ENCODE measurements at places on chromosomes 7 and 10. TPM values are rescaled to one million over a fixed set of nuclear protein-coding genes. Genes with fewer than 3 reads are reported as not detected.

- no peak for DNase-seq
These were observed 14.9 kb upstream of the ARPC1B start for GRCh38 chr7:99359465-99360154.

The MYO3A gene
- not detected for total RNA-seq

The PDK4 gene
- not detected for total RNA-seq

The TAS2R3 gene
- 1.8 TPM for total RNA-seq

- DNase-seq, result no peak
These were observed 14.8 kb upstream of the ANKRD1 start for GRCh38 chr10:90935581-90936275.

GRCh38 chr7:5382281-5382892 lies 41.2 kb downstream of the TNRC18 start:
- DNase-seq, result no peak

DNA sequence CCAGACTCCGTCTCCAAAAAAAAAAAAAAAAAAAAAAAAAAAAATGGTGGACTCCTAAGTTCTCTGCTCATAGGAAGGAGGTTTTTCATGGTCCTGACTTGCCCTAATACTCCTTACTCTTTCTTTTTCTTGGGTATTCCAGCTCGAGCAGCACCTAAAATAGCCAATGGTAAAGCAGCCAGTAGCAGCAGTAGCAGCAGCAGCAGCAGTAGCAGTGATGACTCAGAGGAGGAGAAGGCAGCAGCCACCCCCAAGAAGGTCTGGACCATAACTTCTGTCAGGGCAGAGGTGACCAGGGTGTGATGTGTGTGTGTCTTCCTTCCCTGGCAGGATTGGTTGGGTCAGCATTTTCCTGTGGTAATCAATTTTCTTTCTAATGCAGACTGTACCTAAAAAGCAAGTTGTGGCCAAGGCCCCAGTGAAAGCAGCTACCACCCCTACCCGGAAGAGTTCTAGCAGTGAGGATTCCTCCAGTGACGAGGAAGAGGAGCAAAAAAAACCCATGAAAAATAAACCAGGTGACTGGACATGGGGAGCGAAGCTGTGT lies 6.9 kb downstream of the NOLC1 start:
- no peak for DNase-seq

- DNase-seq, result no peak
These were observed 340.1 kb upstream of the SHH start for GRCh38 chr7:156152390-156152789.

DNA sequence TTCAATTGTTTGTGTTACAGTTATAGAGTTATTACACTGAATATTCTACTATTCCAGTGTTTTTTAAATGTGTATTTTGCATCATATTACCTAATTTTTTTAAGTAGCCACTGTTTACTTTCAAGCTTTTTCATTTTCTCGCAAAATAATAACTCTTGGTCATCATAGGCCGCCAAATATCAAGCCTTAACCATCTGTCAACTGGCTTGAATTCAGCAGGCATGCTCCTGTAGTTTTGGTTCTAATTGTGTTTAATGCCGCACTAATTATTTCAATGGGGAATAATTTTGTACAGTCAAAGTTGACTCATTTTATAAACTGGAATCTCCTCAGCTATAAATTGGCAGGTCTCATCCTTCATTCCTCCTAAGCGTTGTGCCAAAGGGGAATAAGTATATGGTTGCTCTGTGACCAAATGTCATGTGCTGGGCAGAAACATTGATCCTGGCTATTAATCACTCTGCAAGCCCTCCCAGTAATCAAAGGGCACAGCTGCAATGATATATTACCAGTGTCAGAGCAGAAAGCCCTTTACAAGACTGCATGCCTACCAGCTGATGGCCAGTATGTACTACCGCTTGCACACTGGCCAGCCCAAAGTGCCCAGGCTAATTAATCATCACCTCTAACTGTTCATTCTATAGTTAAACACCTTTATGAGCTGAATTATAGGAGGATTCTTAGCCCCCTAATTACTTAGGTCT lies 74.8 kb downstream of the SKAP2 start:
- no peak for DNase-seq

- no peak for DNase-seq
These were observed 42.6 kb upstream of the AMPH start for GRCh38 chr7:38673795-38674194.

DNA sequence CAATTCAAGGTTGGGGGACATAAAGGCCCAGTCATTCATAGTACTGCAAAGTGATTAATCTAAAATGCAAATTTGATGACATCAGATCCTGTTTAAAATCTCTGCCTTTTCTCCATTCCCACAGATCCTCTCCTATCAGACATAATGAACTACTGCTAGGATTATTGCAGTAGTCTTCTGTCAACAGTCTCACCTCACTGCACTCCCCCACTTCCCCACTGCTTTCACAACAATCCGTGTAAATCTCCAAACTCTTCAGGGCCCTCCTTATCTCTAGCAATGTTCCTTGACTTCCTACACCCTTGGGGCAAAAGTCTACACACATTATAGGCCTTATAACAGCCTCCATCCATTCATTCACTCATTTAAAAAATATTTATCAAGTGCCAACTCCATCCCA lies 112.4 kb downstream of the KBTBD2 start:
- DNase-seq, result no peak

- DNase-seq, result no peak
These were observed 2.1 kb upstream of the IDE start for GRCh38 chr10:92575961-92576360.

The PIP gene
- total RNA-seq, result not detected

The NAT16 gene
- not detected for total RNA-seq

DNA sequence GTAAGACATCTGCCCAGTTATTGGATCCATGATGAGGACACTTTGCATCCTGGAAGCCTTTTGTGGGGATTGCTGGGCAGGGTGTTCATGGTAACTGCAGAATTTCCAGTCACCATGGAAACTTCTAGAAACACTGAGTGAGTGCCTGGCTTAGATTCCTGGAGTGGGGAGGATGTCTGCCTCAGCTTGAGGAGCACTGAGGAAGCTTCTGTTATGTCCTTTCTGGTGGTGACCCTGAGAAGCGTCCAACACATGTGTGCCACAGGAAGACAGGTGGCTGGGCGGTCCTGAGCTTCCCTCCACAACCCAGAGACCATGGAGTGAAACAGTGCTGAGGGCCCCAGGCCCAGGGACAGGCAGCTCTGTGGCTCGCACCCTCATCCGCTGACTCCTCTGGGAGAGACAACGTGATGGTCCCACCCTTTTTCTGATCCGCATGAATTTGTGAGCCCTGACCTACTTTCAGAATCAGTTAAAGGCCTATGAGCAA lies 191.8 kb upstream of the CXCL12 start:
- no peak for DNase-seq
